ENCODE measurements at places on chromosomes 4 and X.

GRCh38 chrX:136431625-136432024 lies 56.1 kb upstream of the BRS3 start:
- DNase-seq, result no peak

DNA sequence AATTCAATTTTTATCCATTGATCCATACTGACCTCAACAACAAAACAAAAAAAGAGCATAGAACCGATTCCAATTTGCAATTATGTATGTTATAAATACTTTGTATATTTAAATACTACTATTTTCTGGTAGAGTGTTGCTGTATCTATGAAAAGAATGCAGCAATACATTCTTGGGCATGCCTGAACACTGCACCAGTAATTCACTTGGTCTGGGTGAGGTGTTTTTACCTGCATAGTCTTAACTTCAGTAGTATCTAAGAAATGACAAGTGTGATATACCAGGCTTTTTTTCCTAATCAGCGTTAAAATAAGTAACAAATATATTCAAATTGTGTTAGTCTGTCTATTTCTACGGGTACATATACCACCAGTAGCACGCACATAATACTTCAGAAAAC lies 120.2 kb downstream of the KLHL13 start:
- no peak for DNase-seq

GRCh38 chr4:83219344-83220331 lies 65.0 kb downstream of the COQ2 start:
- no peak for DNase-seq

GRCh38 chr4:86615501-86615900 lies 21.4 kb downstream of the PTPN13 start:
- no peak for DNase-seq

DNA sequence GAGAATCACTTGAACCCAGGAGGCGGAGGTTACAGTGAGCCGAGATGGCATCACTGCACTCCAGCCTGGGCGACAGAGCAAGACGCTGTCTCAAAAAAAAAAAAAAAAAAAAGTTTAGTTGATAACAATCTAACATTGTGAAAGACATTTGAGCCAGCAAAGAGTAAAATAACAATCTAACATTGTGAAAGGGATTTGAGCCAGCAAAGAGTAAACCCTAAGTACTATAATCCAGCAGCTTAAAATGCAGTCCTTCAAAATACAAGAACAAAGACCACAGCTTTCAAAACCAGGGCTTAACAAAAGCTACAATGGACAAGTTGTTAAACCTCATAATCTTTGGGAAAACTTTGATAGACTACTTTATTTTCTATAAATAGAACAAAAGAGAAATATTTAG lies 16.9 kb downstream of the MFAP3L start:
- DNase-seq, result no peak

DNA sequence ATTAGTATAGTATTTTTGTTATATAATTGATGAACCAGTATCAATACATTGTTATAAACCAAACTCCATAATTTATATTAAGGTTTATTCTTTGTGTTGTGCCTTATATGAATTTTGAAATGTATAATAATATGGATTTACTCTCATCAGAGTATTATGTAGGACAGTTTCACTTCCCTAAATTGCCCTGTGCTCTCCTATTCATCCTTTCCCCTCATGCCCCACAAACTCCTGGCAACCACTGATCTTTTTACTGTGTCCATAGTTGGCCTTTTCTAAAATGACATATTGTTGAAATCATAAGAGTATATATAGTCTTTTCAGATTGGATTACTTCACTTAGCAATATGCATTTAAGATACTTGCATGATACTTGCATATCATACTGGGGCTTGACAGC lies 958.1 kb upstream of the GRID2 start:
- DNase-seq, result no peak

DNA sequence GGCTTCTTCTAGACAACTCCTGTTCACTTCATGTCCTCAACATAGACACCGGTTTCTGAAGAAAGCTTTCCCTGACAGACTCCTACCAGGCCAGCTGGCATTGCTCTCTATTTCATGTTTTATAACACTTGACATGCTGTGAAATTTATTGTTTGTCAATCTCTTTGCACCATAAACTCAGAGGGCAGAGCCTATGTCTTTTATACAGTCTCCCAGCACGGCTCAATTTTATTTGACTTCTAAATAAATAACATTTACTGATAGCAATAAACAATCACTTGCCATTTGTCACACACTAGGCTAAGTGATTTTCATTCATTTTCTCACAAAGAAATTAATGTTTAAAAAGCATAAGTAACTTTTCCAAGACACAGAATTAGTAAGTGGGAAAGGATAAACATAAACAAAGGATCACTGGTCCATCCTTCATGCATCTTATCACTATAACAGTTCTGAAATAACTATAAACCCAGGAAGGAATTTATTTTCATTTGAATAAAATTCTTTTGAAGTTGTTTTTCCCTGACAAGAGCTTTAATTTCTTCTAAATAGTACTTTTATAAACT lies 577.6 kb downstream of the TECRL start:
- no peak for DNase-seq

DNA sequence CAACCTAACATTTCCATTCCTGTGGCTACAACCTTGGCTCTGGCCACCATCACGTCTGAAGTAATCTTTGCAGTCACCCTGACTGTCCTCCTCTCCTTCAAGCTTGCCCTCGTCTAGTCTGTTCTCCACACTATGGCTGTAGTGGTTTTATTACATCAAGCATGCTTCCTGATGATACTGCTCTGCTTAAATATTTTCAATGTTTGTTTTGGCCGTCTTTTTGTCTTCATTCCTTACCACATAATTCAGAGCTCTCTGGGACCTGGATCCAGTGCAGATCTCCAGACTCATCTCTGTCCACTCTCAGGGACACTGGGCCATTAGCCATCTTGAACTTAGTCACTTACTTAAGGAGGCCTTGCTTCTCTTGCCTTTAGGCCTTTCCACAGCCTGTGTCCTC lies 27.7 kb upstream of the FREM3 start:
- DNase-seq, result peak; percentile 67

GRCh38 chr4:42641656-42642055 lies 15.2 kb downstream of the ATP8A1 start:
- no peak for DNase-seq

DNA sequence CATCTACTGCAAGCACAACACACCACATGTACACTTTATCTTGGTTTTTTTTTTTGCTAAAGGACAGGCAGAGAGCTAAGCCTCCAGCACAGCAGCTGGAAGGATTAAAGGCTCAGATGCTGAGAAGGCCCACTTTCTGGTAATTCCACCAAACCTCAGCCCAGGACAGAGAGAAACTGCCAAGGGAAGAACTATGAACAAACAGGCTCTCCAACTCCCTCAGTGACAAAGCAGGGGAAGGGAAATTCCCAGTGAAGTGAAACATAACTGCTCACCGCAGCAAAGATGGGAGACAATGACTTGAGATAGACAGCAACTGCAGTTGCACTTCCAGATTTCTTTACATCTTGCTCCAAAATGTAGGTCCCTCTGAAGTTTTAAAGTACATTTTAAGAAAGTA lies 4.8 kb downstream of the PROM1 start:
- peak; percentile 18 for DNase-seq

GRCh38 chr4:8666581-8666980 lies 74.0 kb downstream of the CPZ start:
- DNase-seq, result no peak

DNA sequence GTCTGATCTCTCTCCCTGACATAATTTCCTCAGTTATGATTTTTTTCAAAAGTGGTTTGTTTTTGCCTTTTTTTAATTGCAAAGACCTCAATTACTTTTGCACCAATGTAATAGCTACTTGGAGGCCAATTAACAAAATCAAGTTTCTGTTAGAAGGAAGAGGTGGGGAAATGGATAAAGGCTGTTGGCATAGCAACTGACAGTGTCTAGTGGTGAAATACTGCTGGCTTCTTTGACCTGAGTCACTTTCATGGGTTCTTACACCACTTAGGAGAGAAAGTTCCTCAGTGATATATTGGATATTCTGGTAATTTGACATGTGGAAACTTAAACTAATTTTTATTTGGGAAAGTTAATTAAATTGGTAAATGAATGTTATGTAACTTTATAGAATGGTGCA lies 26.5 kb upstream of the ATP8A1 start:
- no peak for DNase-seq

DNA sequence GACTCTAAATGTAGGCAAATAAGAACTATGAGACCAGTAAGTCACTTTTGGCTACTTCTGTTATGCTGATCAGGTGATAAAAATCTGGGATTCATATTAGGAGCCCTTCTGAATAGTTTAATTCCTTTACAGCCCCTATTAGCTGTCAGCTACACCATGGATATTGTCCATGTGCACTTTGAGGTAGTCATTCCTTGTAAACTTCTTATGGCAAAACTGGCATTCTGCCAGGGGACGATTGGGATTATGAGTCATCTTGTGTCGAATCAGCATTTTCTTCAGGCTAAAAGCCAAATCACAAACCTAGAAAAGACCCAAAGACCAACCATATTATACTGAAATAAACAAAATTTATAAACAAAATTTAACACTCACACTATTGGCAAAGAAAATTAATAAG lies 227.6 kb downstream of the PRDM5 start:
- peak; percentile 88 for DNase-seq

GRCh38 chrX:153765138-153766079 lies 1.4 kb downstream of the PLXNB3 start:
- DNase-seq, result peak; percentile 12

- DNase-seq, result no peak
These were observed 1.5 kb upstream of the FAM193A start for GRCh38 chr4:2534904-2535375.

GRCh38 chr4:152997771-152998487 lies 61.8 kb downstream of the FHDC1 start:
- DNase-seq, result no peak

GRCh38 chrX:124931958-124932357 lies 387.7 kb upstream of the TEX13C start:
- DNase-seq, result no peak

DNA sequence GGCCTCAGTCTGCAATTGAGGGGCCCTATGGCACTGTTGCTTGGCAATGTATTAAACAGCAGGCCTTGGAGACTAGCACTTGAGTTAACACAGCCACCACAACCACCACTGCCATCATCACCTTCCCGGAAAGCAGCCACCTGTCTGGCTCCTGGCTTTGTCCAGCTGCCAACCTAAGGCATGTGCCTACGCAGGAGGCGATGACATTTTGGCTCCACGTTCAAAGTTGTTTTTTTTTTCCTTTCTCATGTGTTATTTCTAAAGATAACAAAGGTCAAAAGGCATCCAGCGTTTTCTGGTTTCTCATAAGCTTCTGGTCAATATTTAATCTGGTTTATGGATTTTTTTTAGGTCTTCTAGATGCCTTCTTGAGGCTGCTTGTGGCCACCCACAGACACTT lies 7.5 kb downstream of the CLDN2 start:
- DNase-seq, result peak; percentile 11

DNA sequence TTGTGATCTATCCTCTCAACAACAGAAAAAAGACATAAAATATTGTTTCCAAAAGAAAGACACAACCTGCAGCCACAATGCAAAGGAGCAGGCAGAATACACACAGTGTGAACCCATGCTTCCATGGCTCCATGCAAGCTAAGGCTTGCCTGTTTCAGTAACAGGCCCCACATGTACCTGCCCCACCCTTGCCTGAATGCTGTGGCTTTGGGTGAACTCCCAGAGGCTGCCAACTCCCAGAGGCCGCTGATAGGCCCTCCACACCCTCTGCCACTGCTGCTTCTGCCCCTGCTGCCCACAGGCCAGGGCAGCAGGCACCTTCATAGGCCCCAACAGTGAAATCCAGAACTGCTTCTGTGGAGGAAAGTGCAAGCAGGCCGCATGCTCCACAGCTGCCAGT lies 313.9 kb downstream of the CHIC1 start:
- no peak for DNase-seq

DNA sequence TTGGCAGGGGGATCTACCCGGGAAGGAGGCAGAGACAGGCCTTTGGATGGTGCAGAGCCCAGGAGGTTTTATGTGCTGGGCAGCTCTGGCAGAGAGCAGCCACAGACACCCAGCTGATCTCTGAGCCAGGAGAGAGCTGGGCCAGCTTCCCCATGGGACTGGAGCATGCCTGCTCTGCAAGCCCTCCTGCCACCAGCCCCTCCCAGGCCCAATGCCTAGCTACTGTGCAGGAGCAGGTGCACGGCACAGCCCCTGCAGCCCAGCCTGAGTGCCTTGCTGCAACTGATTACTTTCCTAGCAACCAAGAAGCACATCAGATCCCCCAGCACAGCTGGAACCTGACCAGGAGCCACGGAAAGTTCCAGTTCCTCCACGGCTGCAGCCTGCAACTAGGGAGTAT lies 57.8 kb upstream of the BEND2 start:
- no peak for DNase-seq

All from fibroblast of pulmonary artery (primary cell).